ENCODE measurements at places on chromosomes 5 and 9. TPM values are rescaled to one million over a fixed set of nuclear protein-coding genes. Genes with fewer than 3 reads are reported as not detected.

DNA sequence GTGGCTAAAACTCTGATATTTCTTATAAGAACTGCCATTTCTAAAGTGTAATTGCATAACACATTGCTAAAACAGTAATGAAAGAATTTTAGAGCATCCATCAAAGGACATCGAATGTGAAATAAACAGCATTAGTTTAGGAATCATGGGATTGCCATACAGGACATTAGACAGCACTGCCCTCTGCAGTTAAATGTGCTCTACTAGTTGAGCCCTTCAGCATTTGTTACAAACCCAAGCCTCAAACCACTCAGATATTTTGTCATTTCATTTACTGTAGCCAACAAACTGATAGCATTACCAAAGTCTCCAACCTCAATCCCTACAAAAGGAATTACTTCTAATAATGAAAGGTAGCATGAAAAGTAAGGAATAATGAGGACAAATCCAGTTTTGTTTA lies 116.8 kb upstream of the COX7C start:
- no peak for DNase-seq

DNA sequence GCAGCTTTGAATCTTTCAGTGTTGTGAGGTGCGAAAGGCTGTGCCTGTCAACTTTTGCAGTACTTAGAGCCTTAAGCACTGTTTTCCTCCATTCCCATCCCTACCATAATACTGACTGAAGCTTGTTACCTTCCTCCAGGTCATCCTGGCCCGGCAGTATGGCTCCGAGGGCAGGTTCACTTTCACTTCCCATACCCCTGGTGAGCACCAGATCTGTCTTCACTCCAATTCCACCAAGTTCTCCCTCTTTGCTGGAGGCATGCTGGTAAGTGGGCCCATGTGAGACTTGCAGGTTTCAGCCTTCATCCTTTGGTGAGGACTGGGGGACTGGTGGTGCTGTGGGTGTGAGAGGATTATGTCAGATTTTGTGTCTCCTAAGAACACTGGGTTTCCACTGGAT lies 1.5 kb downstream of the TMED9 start:
- DNase-seq: no peak

- DNase-seq: peak; percentile 90
These were observed 19.0 kb downstream of the STOM start for GRCh38 chr9:121350993-121351561.

DNA sequence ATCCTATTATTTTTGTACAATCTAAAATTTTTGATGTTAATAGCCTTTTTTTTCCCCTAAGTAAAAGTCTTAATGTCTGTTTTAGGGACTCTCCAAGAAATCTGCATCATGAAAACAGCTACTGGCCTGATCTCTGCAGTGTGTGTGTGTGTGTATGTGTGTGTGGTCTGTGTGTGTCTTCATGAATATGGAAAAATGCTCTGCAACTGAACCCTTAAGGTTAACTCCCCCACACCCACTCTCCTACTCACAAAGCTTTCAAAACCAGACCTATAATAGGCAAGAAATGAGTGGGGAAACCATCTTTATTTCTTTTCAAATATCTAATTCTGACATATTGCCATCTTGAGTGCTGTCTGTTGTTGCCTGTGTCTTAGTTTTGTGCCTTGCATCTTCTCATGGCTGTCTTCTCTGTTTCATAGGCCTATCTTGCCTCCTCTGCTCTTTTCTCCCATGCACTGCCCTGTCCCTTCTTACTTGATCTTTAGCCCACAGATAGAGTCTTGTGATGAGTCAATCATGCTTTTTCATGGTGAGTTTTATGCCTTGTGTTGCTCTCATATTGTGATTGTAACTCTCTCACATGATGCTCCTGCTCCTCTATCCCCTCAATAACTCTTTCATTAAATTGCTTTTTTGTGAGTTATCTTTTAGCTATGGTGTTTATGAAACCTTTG lies 68.3 kb downstream of the CHSY3 start:
- no peak for DNase-seq

DNA sequence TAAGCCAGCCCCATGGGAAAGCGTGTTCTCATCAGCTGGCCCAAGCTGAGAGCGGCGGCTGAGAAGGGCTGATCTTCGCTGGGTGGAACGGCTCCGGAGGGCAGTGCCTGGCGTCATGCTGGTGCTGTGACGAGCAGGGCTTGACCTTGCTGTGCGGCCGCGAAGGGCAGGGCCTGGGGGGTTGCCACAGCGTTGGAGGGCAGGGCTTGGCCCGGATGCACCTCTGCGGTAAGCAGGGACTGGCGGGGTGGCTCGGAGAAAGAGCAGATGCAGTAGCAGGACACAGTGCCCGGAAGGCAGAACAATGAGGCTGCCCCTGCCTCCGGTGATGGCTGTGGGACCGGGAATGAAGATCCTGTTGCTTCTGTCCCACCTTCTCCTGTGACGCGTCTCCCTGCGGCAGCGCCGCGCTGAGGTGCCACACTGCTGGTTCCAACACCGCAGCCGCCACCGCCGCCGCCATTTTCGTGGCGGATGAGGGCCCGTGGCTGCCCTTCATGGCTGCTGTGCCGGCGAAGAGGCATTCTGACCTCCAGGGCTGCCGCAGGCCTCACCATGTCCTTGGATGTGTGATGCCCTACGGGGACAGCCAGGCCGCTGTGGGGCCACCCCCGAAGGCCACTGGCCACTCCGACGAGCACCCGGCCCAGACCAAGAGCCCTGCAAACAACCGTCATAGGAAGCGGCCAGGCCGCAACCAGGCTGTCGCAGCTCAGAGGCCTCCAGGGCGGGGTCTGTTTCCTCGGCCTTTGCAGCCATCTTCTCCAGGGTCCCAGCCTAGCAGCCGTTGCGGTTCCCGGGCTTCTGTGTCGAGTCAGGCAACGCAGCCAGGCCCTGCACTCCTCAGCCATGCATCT lies 890.5 kb upstream of the CTNND2 start:
- DNase-seq: no peak

CCDC152 gene
- total RNA-seq: 0.89 TPM

PTGS1 gene
- total RNA-seq: 14.6 TPM

OBP2B gene
- total RNA-seq: not detected

SLC6A19 gene
- total RNA-seq: not detected

DNA sequence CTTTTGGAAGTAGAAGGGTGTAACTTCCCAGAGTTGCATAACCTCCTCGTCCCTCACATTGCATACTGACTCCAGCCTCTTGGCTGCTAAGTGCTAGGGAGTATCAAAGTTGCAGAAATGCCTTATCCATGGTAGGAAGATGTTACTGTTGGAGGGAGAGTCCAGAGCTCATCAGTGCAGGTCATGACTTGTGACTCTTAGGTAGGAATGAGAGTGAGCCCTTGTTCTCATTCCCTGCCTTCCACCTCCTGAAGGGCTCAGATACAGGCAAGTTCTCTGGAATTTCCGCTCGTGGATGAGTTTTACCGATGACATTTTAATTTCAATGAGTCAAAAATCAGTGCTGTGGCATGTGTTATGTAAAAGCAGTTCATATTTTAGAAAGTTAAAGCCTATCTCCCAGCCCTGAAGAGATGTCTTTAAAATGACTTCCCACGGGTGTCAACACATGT lies 17.0 kb downstream of the IRX1 start:
- no peak for DNase-seq

GRCh38 chr5:176365351-176366231 lies at the start of gene ARL10:
TSS of gene ARL10 (plus strand) at chr5:176365487. CDS start at chr5:176365564, 77 bp downstream.
- no peak for DNase-seq

DNA sequence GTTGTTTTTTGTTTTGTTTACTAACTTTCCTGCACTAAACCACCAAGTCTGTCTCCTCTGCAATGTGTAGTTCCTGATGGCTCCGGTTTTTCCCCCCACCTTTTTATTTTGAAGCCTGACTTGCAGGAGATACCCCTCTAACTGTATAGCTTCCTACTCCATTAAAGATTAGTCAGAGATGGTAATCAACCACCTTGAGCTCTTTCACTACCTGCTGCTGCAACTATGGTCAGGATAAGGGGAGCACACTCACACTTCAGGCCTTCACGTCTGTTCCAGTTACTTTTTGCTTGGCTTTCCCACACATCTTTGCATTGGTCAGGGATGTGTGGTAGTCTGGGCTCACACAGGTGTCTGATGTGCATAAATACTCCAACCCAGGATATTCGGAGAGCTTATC lies 63.4 kb downstream of the NR6A1 start:
- DNase-seq: no peak

BARX1 gene
- total RNA-seq: not detected

LRRC70 gene
- total RNA-seq: 2.1 TPM

DNA sequence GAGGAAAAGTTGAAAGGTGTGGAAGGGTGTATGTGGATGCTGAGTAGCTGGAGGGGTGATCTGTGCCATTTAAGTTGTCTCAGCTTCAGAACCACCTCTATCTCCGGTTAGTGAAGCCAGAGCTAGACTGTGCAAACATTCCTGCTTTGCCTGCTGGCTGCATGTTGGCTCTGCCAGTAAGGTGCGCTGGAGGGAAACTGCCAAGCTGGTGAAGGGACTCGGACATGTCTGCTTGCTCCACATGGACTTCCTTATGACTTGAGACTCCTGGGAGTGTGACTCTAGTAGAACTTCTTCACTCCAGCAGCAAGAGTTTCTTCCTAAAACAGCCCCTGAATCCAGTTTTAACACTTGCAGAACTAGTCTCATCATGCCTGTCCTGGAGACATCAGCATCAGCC lies 27.9 kb downstream of the DAB2 start:
- DNase-seq: no peak

All from right atrium auricular region (tissue), 2 donors.